CMK (cell line): ENCODE measurements at places on chromosomes 4 and X.

DNA sequence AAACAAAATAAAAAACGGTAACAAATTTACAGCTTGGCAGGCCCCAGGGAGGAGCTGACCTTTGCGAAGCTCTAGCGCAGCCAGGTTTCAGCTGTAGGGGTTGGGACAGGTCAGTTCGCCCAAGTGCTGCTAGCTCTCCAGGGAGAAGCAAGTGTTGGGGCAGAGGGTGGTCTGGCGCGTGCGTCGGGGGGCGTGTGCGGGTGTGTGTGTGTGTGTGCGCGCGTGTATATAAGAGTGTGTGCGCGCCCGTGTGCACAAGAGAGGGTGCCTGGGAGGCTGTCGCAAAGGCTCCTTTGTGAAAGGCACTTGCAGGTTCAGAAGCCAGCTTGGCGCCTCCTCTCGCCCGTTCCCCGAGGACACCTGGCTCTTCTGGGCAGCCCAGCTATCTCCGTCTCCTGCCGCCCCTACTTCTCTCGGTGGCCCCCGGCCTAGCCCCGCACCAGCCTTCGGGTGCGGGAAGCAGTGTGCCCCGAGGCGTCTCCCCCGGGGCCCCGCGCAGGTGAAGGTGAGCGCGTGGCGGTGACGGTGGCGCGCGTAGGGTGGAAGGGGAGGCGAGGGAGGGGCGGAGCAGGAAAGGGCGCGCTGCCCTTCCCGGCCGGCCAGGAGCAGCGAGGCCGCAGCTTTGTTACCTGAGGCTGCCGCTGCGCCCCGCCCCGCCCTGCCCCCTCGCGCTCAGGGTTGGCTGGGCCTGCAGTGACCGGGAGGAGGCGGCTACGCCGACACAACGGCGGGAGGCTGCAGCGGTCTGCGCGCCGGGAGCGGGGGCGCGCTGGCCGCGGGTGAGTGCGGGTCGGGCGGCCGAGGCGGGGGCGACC is at the start of gene FHDC1:
TSS of gene FHDC1 (plus strand) at position 693 of the 815 bp plus-strand sequence. CDS start 6,735 bp downstream, outside the sequence.
- no peak for DNase-seq

DNA sequence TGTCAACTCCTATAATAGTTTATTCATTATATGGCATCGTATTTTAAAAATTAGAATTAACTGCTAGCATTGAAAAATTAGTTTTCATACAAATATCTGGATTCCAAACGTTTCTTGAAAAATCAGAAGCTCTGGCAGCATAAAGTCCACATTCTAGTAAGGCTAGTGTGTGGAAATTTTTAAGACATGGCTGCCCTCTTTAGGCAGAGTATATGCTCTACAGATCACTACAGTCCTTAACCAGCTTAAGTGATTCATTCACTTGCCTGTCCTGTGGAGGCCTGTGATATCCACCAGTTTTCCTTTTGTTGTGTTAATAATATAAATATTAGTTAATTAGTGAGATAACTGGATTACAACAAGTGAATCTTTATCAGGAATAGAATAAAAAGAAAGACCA is 287.2 kb downstream of the OPHN1 start:
- DNase-seq = no peak

DNA sequence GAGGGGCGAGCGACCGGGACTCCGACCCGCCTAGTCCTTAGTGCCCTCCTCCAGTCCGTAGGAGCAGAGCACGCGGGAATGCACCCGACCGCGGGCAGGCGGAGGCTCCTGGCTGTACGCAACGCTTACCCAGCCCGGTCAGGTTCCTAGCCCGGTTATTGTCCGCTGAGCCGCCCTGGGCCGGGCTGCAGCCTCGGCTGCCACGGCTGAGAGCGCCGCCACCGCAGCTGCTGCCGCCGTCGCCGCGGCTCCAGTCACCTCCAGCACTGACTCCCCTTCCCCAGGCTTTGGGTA is at the start of gene AMER1:
TSS of gene AMER1 (minus strand) at position 268 of the 294 bp plus-strand sequence. CDS start 12,422 bp downstream, outside the sequence.
- no peak for DNase-seq

DNA sequence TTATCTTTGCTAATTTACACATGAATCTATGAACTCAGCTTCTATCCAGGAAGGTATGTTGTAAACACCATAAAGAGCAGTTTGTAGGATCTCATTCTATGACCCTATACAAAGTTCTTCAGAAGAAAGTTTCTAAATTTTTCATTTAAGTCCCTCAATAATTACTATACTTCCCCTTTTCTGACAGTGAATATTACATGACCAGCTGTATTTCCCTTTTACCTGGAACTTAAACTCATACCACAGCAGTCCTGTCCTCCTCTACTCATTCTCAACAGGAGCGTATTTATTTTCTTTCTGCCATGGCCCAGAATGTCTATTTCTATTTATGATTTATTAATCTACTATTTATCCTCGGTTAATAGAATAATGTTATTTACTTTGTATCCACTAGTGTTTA is 15.8 kb downstream of the RASGEF1B start:
- DNase-seq = no peak

DNA sequence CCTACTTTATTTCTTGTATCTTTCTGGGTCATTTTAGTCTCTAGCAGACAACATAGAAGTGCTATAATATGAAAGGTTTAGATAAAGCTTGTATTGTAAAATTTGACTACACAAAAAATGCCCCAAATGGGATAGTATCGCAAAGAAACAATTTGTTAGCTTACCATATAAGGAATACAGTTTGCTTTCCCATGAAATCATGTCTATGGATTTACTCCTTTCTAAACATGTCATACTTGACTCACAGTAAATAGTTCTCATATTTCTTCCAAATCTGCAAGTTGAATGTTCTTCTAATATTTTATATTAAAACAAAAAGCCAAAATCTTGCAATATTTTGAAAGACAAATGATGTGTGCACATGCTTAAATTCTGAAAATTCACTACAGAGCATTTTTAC is 103.9 kb downstream of the PPA2 start:
- no peak for DNase-seq

DNA sequence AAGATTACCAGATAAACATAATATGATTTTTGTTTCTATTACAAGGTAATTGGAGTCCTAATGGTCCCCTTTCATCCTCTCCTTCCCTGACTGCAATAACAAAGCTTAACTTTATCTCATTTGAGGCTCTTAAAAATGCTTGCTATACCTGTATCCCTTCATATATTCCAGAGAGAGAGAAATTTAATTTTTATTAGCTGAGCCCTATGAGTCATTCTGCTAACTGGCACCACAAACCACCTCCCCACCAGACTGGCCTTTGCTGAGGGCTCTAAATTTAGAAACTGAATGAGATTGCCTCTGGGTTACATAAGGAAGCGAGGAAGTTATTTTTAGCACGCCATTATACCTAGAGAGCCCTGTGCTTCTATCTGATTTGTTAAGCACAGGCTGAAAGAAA is 27.4 kb downstream of the CBLL2 start:
- DNase-seq = no peak

GRCh38 chrX:19256986-19257385 is 86.7 kb upstream of the PDHA1 start:
- no peak for DNase-seq

- no peak for DNase-seq
Observed at GRCh38 chr4:12178614-12179610, 750.2 kb upstream of the HS3ST1 start.

GRCh38 chrX:87702795-87703194 is 185.2 kb downstream of the KLHL4 start:
- no peak for DNase-seq

GRCh38 chr4:138894011-138894410 is 121.6 kb upstream of the NOCT start:
- no peak for DNase-seq

DNA sequence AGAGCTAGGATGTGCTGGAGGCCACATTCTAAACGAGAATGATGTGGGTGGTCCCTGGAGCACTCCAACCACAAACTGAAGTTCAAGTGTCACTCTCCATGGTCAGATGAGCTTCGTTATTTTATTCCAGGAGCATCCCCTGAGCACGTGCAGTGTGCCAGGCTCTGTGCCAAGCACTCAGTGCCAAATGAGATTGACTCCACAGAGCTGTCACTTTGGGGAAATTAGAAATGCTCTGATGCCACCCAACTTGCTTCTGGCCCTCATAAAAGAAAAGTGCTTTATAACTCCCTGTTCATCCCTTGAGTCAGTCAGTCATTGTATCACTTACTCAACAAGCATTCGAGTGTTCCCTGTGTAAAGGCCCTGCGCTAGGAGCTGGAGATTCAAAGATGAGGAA is 91.2 kb downstream of the RTL5 start:
- no peak for DNase-seq

GRCh38 chr4:114807759-114808404 is 209.3 kb downstream of the UGT8 start:
- peak; percentile 9 for DNase-seq

DNA sequence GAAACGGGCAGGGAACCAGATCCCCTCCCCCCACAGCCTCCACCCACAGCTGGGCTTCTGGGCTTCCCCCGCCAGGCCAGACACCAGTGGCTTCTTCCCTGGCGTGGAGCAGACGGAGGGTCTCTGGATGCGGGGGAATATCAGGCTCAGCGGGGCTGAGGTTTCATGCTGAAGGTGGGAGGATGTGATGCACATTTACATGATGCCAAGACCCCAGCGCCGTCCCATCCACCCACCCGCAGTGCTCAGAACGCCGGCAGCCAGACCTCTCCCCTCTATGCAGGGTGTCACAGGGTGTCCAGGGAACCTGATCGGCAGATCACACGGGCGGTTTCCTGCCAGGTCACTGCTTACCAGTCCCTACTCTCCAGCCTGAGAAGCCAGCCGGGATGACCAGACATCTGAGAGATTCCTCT is 12.8 kb upstream of the TNIP2 start:
- no peak for DNase-seq

- DNase-seq = no peak
Observed at GRCh38 chr4:2248044-2248780, 6.3 kb upstream of the HAUS3 start.

DNA sequence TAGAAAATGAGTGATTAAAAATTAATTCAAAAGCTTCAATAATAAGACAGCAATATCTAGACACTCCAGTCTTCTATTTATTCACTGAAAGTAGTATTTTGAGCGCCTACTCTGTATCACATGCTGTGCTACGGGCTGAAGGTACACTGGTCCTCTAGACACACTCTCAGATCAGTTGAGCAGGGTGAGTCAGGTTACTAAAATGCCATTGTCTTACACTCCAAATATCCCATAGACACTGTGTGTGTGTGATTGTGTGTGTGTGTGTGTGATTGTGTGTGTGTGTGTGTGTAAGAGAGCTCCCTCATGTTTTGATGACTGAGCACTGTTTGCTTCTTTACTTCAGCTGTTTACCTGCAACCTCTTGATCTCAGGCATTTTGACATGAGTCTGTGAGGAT is 342.8 kb upstream of the BOD1L1 start:
- no peak for DNase-seq

- peak; percentile 49 for DNase-seq
Observed at GRCh38 chr4:51906167-51906958, 63.4 kb downstream of the DCUN1D4 start.

GRCh38 chr4:8374851-8375649 is 65.5 kb downstream of the ACOX3 start:
- DNase-seq = no peak

DNA sequence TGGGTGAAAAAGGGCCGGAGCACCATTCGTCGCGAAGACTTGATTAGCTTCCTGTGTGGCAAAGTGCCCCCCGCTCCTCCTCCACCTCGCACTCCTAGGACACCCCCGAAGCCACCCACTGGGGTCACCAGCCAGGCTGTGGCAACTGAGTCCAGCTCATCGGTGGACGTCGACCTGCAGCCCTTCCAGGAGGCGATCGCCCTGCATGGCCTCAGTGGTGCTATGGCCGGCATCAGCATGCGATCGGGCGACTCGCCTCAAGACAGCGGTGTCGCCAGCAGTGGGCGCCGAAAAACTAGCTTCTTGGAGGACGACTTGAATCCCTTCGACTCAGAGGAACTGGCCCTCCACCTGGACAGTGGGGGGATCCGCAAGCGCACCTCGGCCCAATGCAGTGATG is 126.8 kb upstream of the CXorf66 start:
- DNase-seq = no peak

GRCh38 chr4:77473509-77473908 is 132.1 kb upstream of the CXCL13 start:
- no peak for DNase-seq

DNA sequence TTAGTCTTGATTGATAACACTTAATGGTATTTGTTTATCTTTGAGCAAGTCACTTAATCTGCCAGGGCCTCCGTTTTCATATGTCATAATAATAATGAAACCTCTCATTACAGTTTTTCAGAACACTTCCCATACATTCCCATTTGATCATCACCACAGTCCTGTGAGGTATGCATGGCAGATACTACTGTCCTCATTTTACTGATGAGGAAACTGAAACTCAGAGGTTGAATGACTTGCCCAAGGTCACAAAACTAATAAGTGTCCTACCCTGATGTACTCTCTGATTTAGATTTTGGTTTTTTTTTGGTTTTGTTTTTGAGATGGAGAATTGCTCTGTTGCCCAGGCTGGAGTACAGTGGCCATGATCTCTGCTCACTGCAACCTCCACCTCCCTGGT is 25.7 kb downstream of the ZFX start:
- DNase-seq = no peak

GRCh38 chrX:79366556-79366872 is 620 bp downstream of the ITM2A start:
- DNase-seq = no peak

- no peak for DNase-seq
Observed at GRCh38 chrX:88977835-88978234, 230.8 kb downstream of the CPXCR1 start.

DNA sequence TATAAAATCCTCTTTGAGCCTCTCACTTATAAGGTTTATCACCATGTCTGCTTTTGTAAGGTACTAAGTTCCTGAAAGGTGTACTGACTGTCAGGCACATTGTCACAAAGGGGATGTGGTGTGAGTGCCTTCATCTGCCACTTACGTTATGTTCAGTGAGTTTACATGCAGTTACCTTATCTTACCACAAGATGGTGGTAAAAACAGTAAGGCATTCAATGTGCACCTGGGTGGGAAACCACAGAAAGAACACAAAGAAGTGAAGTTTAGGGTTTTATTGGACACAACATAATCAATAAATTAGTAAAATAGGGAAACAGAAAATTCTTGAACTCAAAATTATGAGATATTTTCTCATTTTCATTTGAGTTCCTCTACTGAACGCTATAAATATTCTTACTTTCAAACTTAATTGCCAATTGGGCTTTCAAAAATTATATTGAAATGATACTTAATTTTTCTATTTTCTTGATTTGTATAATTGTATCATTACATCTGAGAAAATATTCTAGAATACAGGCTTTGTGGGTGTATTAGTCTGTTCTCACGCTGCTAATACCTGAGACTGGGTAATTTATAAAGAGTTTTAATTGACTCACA is 650.8 kb downstream of the PCDH7 start:
- DNase-seq = no peak

GRCh38 chrX:17994429-17994828 is 133.3 kb upstream of the RAI2 start:
- DNase-seq = no peak

- DNase-seq = no peak
Observed at GRCh38 chrX:30690330-30690729, 37.1 kb downstream of the GK start.

DNA sequence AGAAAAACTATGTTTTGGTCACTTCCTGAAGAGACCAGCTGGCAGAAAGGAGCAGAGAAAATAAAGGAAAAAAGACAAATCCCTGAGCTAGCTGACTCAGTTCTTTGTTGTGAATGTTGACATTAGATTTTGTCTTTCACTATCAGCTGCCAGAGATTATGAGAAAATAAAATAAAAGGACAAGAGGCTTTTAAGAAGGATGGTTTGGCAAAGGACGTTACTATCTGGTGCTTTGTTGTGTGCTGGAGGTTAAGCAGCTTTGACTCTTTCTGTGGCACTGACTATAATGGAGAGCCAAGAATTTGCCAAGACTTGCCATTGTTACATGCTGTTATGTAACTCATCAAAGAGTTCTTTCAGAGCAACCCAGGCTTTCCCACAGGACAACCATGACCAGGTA is 12.1 kb downstream of the ASB5 start:
- DNase-seq = no peak

- DNase-seq = no peak
Observed at GRCh38 chr4:174999407-174999806, 81.2 kb downstream of the ADAM29 start.
